NCI-H1694 (cell line): ENCODE measurements at places on chromosomes 11 and 22.

DNA sequence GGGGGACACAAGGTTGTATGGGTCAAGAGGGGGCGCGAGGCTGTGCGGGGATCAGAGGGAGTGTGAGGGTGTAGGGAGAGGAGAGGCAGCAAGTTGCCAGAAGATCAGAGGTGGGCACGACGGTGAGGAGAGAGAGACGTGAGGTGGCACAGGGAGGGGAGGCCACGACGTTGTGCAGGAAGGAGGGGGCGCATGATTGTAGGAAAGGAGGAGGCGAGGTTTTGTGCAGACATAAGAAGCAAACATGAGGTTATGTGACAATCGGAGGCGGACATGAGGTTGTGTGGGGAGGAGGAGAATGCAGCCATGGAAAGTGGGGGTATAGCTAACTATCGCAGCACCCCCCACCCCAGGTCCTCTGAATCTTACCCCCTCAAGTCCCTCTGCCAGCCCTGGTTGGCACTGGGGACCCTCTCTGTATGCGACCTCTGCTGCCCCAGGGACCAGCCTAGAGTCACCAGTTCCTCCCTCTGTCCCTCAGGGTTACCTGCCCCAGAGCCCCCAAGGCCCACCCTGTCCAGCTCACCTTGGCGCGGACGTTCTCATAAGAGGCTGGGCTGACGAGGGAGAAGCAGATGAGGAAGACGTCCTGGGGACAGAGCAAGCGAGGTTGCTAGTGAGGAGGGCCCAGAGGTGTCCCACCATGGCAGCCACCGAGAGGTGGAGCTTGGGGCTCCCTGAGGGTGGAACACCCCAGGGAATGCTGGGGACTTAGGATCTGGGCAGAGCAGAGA is 12.5 kb downstream of the RAC2 start:
- no peak for DNase-seq

DNA sequence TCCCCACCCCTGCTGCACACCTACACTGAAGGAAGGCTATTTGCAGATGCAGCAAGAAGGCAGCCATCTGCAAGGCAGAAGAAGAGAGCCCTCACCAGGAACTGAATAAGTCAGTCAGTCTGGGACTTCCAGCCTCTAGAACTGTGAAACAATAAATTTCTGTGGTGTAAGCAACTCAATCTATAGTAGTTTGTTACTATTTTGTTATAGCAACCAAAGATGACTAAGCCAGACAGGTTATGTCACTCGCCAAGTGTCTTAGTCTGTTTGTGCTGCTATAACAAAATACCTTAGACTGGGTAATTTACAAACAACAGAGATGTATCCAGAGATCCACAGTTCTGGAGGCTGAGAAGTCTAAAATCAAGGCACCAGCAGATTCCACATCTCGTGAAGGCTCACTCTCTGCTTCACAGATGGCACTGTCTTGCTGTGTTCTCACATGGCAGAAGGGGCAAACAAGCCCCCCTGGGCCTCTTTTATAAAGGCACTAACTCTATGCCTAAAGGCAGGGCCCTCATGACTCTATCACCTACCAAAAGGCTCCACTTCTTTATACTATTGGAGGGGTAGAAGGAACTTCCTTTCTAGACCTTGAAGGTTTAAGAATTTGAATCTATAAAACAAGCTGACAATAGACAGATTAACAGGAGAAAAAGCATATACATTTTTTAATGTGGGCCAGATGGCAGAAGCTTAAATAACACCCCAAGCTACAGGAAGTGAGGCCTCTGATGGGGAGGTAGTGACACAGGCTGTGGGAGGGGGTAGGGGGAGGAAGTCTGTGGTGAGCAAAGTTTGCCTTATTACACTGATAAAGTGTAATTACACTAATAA is 12.3 kb downstream of the APOL6 start:
- DNase-seq = no peak

GRCh38 chr11:120021978-120022377 is 115.9 kb downstream of the TRIM29 start:
- DNase-seq = no peak

- no peak for DNase-seq
Measured at GRCh38 chr11:63880403-63880790, 36.6 kb downstream of the RCOR2 start.

DNA sequence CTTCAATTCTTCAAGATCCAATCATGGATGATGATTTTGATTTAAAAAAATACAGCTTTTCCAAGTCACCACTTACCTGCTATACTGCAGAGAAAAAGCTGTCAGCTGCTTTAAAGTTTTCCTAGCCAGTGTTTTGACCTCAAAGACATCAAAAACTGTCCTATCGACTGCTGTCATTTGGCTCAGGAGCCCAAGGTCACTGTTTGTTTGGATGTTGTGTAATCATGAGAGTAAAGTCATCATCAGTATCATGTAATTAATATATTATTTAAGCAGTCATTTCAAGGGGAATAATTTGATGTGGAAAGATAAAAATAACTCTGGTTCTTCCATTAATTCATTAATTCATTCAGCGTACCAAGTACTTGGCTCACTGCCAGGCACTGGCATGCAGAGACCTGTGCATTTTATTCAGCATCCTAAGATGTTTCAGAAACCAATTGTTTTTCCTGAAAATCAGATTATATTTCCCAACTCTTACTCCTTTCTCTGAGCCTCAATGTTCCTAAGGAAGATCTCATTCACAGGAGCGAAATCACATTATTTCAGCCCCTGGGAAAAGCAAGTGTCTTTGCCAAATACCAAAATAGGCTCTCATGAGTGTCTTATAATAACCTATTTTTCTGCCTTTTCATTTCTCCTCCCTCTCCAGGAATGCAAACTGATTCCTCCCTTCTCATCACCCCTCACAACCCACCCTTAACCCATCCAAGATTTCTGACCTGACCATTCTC is 59.9 kb downstream of the SLC1A2 start:
- no peak for DNase-seq

DNA sequence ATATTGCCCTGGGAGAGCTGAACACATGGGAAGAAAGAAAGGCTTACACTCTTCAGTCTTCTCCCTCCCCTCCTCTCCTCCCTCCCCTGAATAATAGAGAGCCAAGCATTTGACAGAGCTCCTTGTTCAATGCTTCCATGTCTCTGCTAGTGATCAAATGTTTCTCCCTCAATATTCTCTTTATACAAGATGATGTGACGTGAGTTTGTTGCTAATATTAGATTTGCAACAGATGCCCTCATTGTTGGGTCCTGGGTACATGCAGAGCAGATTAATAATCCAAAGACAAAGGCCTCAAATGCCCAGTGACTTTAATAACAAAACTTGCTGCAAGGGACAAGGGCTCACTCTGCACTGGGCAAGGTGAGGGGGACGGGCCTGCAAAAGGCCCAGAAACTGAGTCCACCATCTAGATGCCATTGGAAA is 7.1 kb upstream of the ENDOD1 start:
- DNase-seq = no peak

GRCh38 chr11:57729479-57729878 is 11.8 kb upstream of the SELENOH start:
- no peak for DNase-seq

- DNase-seq = no peak
Measured at GRCh38 chr22:44462246-44463010, 35.6 kb downstream of the RTL6 start.

- DNase-seq = no peak
Measured at GRCh38 chr11:548700-549603, 11.6 kb downstream of the LMNTD2 start.

GRCh38 chr11:125662689-125663088 is 18.0 kb downstream of the ACRV1 start:
- no peak for DNase-seq

DNA sequence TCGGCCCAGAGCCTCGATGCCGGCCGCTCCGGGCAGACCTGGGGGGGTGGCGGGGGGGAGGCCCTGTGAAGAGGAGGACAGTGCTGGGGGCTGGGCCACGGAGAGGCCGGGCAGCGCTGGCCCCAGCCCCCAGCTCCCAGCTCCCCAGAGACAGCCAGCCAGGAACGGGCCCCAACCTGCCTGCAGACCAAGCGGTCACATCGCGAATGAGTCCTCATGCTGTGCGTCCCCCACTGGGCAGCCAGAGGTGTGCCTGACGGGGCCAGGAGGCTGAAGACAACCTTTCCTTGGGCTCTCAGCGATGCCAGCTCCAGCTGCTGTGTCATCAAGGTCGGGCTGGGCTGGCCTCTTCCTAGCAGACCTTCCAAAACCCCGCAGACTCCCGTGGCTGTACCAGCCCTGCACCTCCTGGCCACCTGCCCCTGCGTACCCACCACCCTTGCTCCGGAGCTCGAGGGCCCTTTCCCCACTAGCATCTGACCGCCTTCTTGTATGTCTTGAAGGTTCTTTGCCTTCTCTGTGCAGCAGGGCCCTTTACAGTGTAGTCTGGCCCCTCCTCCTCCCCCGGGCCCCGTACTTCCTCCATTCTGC is 88.4 kb downstream of the CDKN1C start:
- no peak for DNase-seq

DNA sequence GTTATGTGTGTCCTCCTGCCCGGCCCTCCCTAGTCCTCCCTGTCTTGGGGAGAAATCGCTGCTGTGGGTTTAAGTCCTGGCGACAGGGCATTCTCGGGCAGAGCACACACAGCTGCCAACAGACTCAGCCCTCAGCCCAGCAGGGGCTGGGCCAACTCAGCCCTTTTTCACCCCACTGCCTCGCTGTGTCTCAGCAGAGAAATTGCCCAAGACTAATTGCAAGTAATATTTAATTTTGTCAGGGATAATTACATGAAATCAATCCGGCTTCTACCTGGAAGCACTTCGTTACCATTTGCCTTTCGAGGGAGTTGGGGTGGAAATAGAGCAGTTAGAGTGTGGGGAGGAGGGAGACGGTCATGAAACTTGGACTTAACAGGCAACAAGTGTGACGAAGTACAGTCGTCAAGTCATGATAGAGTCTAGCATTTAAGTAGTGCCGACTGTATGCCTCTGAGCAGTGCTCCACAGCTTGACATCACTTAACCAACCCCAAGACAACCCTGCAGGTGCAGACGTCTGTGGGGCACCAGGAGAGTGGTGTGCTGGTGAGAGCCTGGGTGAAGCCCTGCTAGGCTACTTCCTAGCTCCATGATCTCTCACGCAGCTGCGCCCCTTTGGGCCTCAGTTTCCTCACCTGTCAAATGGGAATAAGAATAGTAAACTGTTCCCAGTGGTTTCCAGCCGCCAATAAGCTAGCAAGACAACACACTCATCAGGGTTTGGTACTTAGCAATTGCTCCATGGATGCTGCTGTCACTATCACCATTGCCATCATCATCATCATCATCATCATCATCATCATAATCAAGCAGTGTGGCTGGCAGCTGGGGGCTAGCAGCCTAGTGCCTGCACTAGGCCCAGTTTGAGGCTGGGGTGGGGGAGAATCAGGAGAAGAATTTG is 29.2 kb downstream of the MN1 start:
- DNase-seq = no peak

GRCh38 chr11:126343051-126343450 is 12.4 kb upstream of the ST3GAL4 start:
- no peak for DNase-seq

GRCh38 chr22:38300197-38300945 is 16.9 kb downstream of the CSNK1E start:
- no peak for DNase-seq

GRCh38 chr11:47960015-47960414 is 20.3 kb upstream of the PTPRJ start:
- no peak for DNase-seq

DNA sequence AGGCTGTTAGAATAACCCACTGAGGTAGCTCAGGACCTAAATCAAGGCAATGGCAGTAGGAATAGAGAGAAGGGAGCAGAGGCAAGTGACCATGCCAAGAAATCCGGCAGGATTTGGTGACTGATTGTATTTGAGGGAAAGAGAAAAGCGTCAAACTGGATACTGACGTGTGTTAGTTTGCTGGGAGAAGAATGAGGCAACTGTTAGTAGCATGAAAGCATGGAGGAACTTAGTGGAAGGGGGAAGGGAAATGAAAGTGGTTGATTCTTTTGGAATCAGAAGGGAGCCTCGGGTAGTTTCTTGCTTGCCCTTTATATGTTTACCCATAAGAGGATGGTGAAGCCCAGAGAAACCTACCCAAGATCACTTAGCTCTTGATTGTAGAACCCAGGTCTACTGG is 8.3 kb downstream of the PPFIBP2 start:
- DNase-seq = no peak

- DNase-seq = no peak
Measured at GRCh38 chr22:24402460-24403192, 24.8 kb upstream of the ADORA2A start.

- no peak for DNase-seq
Measured at GRCh38 chr22:31036671-31037550, 44.2 kb upstream of the SMTN start.

- no peak for DNase-seq
Measured at GRCh38 chr22:24424001-24424900, 3.1 kb upstream of the ADORA2A start.

- DNase-seq = no peak
Measured at GRCh38 chr11:126392633-126393013, 37.1 kb downstream of the ST3GAL4 start.

GRCh38 chr11:111976767-111977145 is 39.6 kb downstream of the DIXDC1 start:
- no peak for DNase-seq

- no peak for DNase-seq
Measured at GRCh38 chr11:88363004-88363403, 25.5 kb upstream of the CTSC start.

DNA sequence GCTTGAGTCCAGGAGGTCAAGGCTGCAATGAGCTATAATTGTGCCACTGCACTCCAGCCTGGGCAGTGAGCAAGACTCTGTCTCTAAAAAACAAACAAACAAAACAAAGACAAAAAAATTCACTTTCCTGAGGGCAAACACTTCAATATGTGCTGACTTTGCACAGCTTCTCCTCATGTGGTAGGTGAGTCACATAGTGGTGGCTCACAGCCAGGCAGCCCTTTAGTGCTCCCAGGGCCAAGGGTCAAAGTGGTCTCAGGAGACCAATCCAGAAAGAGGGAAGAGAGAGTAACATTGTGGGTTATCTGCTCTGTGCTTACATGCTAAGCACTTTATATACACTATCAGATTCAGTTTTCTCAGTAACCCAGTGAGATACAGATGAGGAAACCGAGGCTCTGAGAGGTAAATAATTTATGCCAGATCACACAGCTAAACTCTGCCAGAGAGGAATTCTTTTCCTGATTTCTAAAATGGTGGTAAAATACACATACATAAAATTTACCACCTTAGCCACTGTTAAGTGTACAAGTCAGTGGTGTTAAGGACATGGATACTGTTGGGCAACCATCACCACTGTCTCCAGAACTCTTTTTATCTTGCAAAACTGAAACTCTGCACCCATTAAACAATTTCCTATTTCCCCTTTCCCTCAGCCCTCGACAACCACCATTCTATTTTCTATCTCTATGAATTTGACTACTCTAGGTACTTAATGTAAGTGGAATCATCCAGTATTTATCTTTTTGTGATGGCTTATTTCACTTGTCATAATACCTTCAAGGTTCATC is 231.7 kb upstream of the NARS2 start:
- DNase-seq = no peak

DNA sequence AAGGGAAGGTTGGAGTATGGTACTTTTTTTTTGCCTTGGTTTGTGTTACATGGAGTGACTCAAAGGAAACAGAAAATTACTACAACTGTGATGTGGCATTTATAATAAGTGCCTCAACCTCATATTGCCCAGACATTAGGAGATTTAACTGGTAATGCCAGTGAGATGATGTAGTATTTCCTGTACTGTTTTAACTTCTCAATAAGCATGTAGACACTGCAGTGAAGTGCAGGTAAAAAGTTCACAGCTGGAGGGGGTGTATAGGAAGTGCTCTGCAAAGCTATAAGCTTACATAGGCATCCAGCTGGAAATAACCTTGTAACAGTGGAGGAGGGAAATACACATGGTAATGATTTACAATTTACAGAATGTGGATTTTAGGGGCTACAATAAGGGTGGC is 138.2 kb upstream of the MTMR2 start:
- no peak for DNase-seq
